Stimulated activated CD8-positive, alpha-beta memory T cell treated with anti-CD3 and anti-CD28 coated beads, Interleukin-12 subunit alpha, Interleukin-12 subunit beta, amount 100 ng/mL, for 1 hour (primary cell): ENCODE measurements at places on chromosomes 7 and 10.

GRCh38 chr10:3755440-3756359 lies 29.3 kb downstream of the KLF6 start:
- no peak for DNase-seq

- no peak for DNase-seq
These were observed 16.1 kb downstream of the COL26A1 start for GRCh38 chr7:101378751-101379174.

- DNase-seq = no peak
These were observed 229.1 kb upstream of the IGFBP3 start for GRCh38 chr7:46150202-46150601.

- no peak for DNase-seq
These were observed 128.7 kb downstream of the COBL start for GRCh38 chr7:51187941-51188340.

GRCh38 chr7:96033009-96033598 lies 260.8 kb downstream of the DYNC1I1 start:
- no peak for DNase-seq

- DNase-seq = no peak
These were observed 273.0 kb downstream of the CCDC3 start for GRCh38 chr10:12728494-12728893.

DNA sequence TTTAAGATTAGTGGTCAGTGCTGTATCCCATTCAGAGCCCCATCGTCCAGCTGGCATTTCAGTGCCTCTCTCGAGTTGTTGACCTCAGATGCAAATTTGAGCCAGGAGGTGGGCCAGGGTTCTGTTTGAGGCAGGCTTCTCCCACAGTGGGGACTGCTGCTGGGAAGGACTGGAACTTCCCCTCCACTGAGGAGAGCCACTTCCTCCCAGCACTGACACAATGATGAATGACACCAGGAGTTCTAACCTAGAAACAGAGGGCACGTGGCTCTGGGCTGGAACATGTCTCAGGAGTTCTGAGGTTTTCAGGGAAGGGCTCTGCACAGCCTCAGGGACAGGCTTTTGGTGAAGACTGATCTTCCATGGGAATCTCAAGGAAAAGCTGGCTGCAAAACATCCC lies 18.3 kb upstream of the BTBD16 start:
- no peak for DNase-seq

DNA sequence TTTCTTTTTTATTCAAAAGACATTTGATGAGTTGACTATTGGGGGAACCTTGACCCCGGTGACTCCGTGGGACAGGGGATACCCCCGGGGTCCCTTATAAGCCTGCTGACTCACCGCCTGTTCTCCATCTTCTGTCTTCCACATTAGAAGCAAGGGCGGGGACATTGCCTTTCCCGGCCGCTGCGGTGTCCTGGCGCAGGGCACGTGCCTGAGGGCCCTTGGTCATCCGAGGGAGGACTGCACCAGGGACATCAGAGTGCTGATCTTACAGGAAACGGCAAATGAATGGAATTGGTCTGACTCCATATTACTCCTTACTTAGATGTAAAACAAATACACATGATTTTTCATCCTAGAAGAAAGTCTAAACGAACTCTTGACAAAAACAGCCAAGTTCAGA lies 170.1 kb downstream of the CUX1 start:
- DNase-seq = no peak

GRCh38 chr10:71025535-71025934 lies 137.2 kb upstream of the PCBD1 start:
- DNase-seq = no peak

DNA sequence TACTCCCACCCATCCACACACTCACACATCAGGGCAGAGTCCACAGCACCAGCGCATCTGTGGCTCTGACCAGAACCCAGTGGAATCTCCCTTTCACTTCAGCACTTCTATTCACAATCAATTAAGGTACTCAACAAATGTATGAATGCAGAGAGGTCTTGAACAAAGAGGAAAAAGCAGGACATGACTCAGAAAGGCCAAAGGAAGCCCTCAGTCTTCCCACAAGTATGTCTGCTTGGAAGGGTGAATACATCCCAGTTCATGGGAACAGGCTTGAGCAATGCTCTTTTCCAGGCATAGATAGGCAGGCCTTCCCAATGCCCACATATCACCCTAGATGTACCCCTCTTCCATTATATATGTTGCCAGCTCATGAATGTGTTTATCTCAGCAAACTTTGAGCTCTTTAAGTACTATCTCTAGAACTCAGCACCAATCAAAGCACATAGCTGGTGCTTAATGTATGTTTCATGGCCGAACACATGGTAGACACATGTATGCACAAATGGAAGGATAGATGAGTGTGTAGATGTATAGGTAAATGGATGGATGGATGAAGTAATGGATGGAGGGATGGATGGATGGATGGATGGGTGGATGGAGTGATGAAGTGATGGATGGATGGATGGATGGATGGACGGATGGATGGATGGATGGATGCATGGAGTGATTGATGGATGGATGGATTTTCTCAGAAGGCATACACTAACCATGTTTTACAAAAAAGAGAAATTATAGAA lies 507.6 kb downstream of the GRID1 start:
- no peak for DNase-seq

GRCh38 chr10:48632166-48632565 lies 27.3 kb upstream of the ARHGAP22 start:
- no peak for DNase-seq

DNA sequence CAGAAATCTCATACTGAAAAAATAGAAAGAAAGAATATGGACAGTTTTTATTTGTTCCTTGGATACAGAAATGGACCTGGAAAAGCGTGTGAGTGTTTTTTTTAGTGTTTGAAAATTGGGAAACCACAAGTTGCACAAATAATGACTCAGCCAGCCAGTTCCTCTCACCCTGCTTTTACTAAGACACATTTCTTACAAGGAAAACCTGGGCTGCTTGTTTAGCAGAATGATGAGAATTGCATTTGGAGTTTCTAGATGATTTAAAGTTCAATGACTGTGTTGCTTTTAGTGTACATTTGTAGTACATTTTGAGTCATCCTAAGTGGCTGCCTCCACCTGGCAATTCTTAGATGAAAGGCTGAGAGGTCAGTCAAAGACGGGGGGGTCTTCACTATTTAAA lies 218.7 kb downstream of the ABCA13 start:
- DNase-seq = no peak

DNA sequence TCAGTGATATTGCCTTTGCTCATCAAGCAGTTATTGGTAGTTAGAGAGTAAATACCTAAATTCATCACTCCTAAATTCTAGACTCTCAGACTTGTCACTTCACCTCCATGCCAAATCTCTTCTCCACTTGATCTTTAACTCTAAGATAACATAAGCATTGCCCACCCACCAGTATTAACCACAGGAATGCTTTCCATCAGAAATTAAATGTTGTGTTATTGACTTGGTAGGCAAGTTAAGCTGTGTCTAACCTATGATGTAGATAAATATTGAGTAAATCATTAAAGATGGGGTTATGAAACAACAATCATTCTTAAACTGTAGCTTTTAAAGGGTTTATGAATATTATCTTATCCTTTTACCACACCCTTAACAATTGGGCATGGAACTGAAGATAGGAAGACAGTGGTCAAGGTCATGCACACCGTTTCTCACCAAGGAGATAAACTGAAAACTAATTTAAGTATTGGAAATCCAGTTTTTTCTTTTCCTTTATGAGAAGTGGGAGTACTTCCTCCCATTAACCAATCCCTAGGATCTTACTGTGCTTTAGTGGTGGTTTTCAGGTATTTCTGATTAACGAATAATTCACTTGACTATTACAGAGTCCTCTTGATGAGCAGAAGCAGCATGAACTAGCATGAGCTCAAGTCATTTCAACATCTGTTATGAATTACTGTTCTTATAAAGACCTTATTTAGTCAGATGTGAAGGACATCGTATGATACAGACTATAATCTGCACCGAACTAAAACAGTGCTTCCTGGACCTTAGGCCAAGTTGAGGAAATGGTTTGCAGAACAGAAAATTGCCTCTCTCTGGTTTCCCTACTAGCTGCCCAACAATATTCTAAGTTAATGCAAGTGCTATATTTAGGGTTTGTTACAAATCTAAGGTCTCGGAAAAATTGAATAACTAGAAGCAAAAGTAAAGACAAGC lies 142.0 kb downstream of the LCOR start:
- no peak for DNase-seq

DNA sequence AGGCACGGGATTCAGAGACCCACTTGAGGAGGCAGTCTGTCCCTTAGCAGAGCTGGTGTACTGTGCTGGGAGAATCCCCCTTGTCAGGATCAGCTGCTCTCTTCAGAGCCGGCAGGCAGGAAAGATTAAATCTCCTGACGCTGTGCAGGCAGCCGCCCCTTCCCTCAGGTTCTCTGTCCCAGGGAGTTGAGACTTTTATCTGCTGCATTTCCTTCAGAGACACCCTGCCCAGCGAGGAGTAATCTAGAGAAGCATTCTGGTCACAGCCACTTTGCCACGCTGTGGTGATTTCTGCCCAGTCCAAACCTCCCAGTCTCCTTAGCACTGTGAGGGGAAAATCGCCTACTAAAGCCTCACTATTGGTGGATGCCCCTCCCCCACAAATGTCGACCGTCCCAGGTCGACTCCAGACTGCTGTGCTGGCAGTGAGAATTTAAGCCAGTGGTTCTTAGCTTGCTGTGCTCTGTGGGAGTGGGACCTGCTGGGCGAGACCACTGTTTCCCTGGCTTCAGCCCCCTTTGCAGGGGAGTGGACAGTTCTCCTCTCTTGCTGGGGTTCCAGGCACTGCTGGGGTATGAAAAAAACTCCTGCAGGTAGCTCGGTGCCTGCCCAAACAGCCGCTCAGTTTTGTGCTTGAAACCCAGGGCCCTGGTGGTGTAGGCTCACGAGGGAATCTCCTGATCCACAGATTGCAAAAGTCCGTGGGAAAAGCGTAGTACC lies 265.4 kb downstream of the ZWINT start:
- no peak for DNase-seq

GRCh38 chr7:123120286-123120685 lies 79.5 kb downstream of the SLC13A1 start:
- DNase-seq = no peak

DNA sequence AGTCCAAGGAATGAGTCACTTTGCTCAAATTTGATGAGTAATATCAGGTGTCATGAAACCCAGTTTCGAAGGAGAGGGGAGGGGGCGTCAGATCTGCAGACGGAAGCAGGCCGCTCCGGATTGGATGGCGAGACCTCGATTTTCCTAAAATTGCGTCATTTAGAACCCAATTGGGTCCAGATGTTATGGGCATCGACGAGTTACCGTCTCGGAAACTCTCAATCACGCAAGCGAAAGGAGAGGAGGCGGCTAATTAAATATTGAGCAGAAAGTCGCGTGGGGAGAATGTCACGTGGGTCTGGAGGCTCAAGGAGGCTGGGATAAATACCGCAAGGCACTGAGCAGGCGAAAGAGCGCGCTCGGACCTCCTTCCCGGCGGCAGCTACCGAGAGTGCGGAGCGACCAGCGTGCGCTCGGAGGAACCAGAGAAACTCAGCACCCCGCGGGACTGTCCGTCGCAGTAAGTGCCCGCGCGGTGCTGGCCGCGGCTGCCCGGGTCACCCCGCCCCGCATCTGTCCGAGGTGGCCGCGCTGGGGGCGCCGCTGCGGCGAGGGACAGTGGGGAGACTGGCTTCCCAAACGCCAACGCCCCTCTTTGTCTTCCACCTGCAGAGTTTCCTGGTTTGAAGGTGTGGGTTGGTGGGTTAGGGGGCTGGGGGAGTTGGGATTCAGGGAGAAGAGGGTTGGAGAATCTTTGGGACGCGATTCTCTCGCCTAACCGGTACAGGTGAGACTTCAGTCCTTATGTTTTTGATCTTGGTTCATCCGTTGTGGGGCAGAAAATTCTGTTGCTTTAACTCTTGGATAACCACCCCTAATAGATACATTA lies at the start of gene TAC1:
Gene TAC1, plus strand, starts transcription at position 351 of the 829 bp plus-strand sequence. CDS start 527 bp downstream, outside the sequence.
- DNase-seq = no peak

GRCh38 chr10:68666280-68666760 lies 54.7 kb upstream of the CCAR1 start:
- no peak for DNase-seq

GRCh38 chr10:19563388-19564141 lies 252.7 kb upstream of the PLXDC2 start:
- DNase-seq = no peak

- no peak for DNase-seq
These were observed 33.0 kb upstream of the GALNTL5 start for GRCh38 chr7:151923097-151923876.

- no peak for DNase-seq
These were observed 70.1 kb downstream of the NPSR1 start for GRCh38 chr7:34728156-34728555.

- DNase-seq = no peak
These were observed 13.9 kb downstream of the FIGNL1 start for GRCh38 chr7:50436133-50436806.

GRCh38 chr7:133820584-133820983 lies 306.6 kb upstream of the LRGUK start:
- no peak for DNase-seq

- DNase-seq = no peak
These were observed 19.1 kb upstream of the TNKS2 start for GRCh38 chr10:91779011-91779605.

GRCh38 chr7:124074007-124074406 lies 41.1 kb upstream of the TMEM229A start:
- DNase-seq = no peak

DNA sequence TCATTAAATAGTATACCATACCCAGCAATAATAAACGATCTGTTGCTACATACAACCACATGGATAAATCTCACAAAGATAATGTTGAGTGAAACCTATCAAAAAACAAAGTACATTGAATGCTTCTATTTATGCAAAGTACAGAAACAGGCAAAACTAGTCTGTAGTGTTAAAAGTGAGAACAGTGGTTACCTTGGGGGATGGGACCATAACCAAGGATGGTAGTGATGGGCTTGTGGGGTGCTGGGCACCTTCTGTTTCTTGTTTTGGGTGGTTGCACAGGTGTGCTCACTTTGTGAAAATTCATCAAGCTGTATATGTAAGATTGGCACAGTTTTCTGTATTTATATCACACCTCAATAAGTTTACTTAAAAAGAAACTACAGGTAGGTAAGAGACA lies 105.7 kb downstream of the ATE1 start:
- DNase-seq = no peak

GRCh38 chr10:32142646-32143045 lies 86.4 kb upstream of the KIF5B start:
- DNase-seq = no peak

DNA sequence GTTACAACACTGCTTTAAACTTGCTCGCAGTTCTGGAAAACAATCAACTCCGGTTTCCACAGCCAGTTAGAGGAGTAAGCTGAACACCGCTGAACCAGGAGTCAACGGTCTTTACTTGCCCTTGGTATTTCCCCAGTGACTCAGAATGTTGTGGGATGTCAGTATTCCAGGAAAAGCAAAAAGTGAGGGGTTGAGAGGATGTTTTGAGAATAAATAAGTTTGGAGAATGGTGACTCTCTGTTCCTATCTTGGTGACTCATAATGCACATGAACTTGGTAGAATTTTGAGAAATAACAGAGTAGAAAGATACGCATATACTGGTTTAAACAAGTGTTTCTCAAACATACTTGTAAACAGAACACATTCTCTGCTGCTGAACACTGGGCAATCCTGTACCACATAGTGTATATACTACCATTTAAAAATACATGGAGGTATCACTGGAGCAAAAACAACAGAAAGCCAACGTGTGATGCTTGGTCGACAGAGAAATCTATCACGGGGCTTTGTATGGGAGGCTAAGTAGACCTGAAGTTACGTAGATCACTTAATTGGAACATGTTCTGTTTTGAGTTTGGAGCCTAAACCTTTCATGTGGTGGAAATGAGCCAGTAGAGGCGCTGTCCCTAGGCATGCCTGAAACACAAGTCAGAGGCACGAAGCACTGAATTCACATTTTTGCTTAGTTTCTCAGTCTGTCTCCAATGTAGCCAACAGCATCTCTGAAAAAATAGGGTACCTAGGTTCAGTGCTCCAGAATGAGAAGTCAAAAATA lies 534.3 kb downstream of the PARD3 start:
- DNase-seq = no peak
